ENCODE measurements at places on chromosomes 11 and 22. TPM values are rescaled to one million over a fixed set of nuclear protein-coding genes. Genes with fewer than 3 reads are reported as not detected.

LRRC56 gene
- total RNA-seq, result not detected

- DNase-seq, result no peak
Measured at GRCh38 chr11:65128182-65129145, 5.9 kb downstream of the SYVN1 start.

DNA sequence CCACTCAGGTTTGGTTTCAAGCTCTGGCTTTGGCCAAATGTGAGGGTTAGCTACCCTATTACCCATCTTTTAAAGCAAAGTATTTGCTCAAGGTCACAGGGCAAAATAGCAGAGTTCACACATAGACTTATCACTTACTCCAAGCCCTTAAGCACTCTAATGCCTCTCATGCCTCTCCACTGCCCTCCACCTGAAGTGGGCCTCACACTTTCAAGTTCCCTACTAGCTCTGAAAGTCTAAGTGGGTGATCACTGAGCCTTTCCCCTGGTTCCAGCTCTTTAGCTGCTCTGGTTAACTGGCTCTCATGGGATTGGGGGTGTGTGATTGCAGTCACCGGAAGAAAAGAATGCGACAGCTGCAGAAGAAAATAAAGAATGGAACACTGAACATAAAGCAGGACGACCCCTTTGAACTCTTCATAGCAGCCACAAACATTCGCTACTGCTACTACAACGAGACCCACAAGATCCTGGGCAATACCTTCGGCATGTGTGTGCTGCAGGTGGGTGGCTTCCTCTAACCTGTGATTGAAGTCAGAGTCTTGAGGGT is 6.4 kb downstream of the NAT10 start:
- DNase-seq, result no peak

- no peak for DNase-seq
Measured at GRCh38 chr11:27380771-27381170, 17.8 kb upstream of the CCDC34 start.

TYR gene
- not detected for total RNA-seq

GRCh38 chr11:114295676-114296604 is at the start of gene NNMT:
TSS of gene NNMT (plus strand) at chr11:114296399. CDS start at chr11:114296557, 158 bp downstream.
- DNase-seq, result peak; percentile 74

DNA sequence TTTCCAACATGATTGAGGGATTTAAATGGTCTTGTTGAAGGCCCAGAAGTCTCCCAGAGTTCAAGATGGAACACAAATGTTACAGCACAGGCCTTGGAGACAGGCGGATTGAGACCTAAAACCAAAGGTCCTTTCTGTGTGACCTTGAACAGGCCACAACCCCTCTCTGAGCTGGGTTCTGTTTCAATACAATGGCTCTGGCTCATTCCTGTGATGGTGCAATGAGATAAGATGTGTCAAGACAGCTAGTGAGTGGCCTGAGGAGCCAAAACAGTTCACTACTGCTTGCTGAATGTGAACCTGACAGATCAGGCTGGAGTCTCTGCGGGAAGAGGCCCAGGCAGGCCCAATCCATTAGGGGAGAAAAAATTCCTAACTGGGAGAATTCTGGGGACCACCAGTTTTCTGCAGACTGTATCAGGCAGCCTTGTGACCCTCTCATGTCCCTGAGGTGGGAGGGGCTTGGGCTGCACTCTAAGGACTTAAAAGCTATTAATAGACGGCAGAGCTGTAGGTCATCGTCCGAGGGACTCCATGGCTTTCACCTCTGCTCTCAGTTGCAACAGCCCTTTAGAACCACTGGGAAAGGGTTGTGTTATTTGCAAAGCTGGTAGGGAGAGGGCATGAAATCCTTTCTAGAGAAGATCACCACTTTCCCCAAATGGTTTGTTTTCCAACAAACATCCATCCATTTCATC is 126.1 kb upstream of the TEAD1 start:
- DNase-seq, result no peak
